Left colon (tissue), 2 donors: ENCODE measurements at places on chromosomes 3 and 15.
A peak's percentile ranks its signal among the peaks of the same experiment; 100 is the strongest.

- peak; percentile 35 for DNase-seq
Measured at GRCh38 chr15:83207660-83208366, at the start of gene HDGFL3. Gene HDGFL3, minus strand, starts transcription at chr15:83207823. Its CDS starts 409 bp downstream, at chr15:83207414.

DNA sequence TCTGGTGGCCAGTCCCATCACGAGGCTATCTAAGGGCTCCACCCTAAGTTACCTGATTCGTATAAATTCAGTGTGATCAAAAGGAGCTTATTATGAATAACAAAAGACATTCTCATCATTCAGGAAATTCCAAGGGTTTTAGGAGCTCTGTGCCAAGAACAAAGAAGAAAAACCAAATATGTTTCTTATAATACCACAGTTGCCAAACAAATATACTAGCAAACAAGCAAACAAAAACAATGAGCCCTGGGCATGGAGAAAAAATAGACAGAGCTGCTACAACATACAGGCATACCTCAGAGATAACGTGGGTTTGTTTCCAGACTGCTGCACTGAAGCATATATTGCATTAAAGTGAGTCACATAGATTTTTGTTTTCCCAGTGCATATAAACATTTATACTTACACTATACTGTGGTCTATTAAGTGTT is 20.2 kb upstream of the CFAP161 start:
- DNase-seq = no peak

DNA sequence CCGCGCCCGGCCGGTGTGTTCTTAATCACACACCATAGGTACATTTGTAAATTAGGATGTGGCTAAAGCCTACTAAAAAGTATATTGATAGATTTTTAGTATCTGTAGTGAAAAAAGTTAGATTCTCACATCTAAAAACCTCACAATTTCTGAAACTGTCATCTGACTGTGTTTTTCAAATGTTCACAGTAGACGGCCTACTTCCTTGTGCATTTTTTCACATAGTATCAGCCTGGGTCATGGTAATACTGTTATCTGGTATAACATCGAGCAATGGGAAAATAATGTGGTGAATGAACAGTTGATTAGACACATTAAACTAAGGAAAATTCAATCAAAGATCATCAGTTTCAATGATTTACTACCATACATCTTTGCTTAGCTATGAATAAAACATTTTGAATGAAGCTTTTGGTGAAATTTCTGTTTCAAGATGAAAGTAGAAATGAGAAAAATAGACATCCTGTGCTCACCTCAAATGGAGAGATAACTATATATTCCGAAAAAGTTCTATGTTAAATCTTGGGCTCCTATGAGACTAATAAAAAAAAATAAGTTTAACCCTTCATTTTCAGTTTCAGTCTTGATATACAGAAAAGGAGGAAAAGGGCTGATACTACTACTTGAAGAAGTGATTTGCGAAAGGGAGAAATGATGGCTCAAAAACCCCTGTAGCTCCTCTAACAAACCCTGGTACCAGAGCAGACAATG is 262.7 kb downstream of the ZBTB20 start:
- DNase-seq = no peak

DNA sequence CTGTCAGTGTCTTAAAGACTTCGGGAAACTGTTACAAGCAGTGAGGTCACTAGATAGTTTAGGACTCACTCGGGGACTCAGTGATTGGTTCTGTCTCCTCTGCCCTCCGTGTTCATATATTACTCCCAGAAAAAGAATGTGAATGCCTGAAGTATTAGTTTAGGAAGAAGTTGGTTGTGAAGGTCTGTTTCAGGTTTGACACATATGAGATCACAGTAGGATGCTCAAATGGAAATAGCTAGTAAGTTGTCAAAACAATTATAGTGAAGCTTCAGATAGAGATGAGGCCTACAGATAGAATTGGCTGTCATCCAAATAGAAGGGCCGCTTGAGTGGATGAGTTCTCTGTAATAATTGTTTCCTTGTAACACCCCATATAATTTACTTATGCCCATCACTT is 172.6 kb downstream of the PLCL2 start:
- DNase-seq = no peak

GRCh38 chr15:79208179-79208578 is 74.3 kb upstream of the ANKRD34C start:
- no peak for DNase-seq

- DNase-seq = no peak
Measured at GRCh38 chr3:187006864-187007630, 76.7 kb downstream of the ST6GAL1 start.

GRCh38 chr15:62853841-62854225 is 188.7 kb upstream of the TPM1 start:
- no peak for DNase-seq

DNA sequence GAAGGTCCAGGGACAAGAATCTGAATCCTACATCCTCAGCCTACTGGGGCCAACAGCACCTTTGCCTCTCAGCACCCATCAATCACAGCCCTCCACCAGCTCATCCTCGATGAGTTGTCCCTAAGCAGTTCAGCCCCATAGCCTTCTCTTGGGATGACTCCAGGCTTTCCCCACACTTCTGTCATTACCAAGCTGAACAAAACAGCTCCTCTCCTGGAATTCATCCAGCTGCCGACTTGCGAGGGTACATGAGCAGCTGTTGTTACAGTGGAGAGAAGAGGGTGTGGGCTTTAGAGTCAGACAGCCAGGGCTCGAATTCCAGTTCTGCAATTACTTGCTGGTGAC is 69.0 kb upstream of the THBS1 start:
- no peak for DNase-seq

GRCh38 chr3:133934073-133934970 is 38.6 kb upstream of the RAB6B start:
- peak; percentile 72 for DNase-seq

GRCh38 chr3:134473868-134474546 is 11.8 kb downstream of the ANAPC13 start:
- peak; percentile 41 for DNase-seq

- DNase-seq = no peak
Measured at GRCh38 chr15:36659917-36660316, 80.5 kb downstream of the CDIN1 start.

GRCh38 chr3:188646592-188646991 is 492.6 kb downstream of the LPP start:
- DNase-seq = no peak

DNA sequence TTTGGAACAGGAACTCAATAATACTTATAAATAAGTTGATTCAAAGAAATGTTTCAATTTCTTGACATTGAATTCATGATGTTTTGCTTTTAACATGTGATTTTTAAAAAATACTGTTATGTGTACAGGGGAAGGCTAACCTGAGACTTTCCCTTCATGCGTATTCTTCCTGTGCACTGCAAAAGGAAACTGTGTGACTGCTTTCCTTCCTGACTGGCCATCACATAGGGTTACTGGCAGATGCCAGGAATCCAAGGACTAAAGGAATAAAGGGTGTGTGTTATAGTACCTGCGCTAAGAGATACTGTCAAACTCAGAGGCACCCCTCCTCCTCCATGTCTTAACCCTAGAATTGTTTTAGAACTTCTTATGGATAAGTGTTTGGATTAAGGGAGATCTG is 236.0 kb downstream of the UBE2E2 start:
- DNase-seq = no peak

GRCh38 chr3:87997298-87997697 is 61.5 kb downstream of the CGGBP1 start:
- no peak for DNase-seq

DNA sequence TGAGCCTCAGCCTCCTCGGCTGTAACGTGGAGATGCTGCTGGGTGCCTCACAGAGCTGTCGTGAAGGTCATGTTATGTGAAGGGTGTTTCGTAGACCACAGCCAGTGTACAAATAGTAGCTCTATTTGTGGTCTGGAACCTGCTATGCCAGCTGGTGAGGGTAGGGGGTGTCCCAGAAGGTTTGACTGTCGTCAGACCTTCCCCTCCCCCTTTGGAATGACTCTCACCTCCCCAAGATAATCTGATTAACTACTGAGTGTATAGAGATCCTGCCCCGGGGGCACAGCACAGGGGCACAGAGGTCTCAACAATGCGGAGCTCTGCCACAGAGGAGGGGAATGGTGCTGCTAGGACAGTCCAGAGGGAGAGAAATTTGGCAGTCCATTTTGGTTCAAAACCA is 20.5 kb downstream of the FGD5 start:
- DNase-seq = no peak

DNA sequence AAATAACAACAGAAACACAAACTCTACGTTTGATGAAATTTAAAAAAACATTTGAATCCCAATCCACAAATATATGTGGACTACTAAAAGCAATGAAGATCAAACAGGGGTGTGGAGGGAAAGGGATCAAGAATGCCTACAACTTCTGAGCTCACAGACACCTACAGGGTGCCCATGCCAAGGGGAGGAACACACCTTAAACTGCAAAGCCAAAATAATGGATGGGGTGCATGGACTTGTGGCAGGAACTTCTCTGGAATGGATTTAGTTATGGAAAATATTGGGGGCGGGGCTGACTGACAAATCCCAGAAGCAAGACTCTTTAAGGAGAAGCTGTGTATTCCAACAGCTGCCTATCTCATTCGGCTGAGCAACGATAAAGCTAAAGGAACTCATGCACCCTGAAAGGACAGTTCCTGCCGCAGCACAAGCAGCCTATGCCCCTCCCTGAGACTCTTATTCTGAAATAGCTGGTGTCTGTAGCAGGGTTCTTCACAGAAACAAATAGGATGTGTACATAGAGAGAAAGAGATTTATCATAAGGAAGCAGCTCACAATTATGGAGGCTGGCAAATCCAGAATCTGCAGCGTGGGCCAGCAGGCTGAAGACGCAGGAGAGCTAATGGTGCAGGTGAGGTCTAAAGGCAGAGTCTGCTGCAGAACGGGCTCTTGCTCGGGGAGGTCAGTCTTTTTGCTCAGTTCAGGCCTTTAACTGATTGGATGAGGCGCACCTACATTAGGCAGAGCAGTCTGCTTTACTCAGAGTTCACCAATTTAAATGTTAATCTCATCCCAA is 24.5 kb upstream of the PLA2G4D start:
- DNase-seq = peak; percentile 41

- no peak for DNase-seq
Measured at GRCh38 chr3:3087279-3087678, 22.9 kb downstream of the IL5RA start.

DNA sequence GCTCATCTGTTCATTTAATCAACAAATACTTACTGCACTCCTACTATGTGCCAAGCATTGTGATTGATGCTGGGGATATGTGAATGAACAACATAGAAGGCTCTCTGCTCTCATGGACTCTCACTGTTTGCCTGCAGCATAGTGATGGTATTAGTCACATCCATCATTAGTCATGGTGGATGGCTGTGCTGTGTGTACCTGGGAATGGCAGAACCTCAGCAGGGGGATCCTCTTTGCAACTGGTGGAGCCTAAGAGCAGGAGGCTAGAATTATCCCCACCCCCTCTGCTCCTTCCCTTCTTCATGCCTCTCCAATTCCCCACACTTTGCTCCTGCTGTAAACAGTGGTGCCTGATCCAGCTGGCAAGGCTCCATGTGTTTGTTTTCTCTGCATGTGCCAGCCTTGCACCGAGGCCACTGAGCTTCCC is 20.5 kb downstream of the BOC start:
- no peak for DNase-seq

DNA sequence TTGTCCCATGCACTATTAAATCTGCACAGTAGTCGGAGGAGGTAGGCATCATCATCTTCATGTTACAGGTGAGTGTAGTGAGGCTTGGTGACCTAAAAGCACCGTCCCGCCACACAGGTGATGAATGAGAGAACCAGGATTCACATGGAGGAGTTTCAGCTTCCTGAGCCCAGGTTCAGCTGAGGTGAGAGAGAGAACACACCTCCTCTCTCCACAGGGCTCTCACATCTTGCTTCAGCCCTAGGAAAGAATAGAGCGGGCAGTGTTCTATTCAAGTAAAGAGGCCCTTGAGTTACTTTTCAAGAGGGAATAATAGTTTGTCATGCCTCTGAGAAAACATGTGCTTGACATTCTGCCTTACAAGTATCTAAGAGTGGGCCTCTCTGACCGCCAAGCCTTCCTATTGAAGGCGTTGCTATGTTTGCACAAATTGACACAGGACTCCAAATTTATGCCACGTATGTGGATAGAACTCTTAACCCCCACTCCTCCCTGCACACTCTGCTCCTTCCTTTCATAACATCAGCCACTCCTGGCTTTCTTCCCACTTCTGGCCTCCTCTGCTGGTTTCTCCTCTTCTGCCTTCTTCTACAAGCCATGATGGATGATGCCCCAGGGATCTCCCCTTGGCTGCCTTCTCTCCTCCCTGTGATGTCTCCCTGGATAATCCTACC is 138.3 kb upstream of the ABHD17C start:
- no peak for DNase-seq

DNA sequence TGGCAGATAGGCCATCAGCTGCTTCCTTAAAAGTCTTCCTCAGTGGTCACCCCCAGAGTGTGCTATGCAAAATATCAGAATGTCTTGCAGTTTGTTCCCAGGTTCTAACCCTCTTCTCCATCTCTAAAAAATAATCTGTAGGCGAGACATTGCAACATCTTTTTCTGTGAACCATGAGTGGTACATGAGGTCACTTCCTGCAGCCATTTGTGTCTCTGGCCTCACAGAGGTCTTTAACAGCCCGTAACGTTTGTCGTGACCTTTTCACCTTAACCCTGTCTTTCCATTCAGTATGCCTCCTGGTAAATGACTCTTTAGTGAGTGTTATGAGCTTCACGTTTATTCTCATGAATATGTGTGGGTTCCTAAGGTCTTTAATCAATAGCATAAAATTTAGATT is 145.4 kb downstream of the KLHL25 start:
- no peak for DNase-seq

- no peak for DNase-seq
Measured at GRCh38 chr3:155876503-155876902, 6.1 kb downstream of the GMPS start.

- DNase-seq = no peak
Measured at GRCh38 chr3:130895690-130896488, 2.0 kb downstream of the ATP2C1 start.

DNA sequence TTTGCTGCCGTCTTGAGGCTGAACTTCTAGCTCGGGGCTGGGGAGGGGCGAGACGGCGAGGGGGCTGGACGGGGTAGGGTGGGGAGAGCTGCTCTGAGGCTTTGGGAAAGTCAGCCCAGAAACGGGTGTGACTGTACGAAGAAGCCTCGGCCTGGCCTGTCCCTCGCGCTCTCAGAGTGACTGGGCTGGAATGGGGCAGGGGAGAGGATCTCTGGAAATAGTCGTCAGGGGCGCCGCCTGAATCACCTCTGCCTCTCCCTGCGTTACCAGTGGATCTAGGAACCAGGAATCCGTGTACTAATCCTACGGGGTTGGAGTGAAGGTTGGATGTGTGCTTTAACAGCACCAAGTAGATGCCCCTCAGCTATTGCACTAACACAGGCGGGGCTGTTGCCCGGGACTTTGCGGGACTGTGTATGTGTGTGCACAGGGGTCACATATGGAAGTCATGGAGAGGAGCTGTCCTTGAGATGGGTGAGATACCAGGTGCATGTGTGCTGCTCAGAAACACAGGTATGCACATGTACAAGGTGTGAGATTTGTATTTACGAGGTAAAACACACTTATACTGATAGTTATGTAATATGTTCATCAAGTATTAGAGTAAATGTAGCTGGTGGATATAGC is 591 bp downstream of the FOXL2NB start:
- DNase-seq = no peak

- no peak for DNase-seq
Measured at GRCh38 chr15:45993508-45993907, 358.7 kb downstream of the SQOR start.
